ENCODE measurements at places on chromosomes 4 and X.
A peak's percentile ranks its signal among the peaks of the same experiment; 100 is the strongest.

GRCh38 chr4:167688660-167689142, 403.6 kb upstream of the ANXA10 start:
- DNase-seq, result no peak

GRCh38 chr4:88341227-88342192, 37.1 kb upstream of the HERC6 start:
- no peak for DNase-seq

GRCh38 chrX:130846746-130847145, 56.3 kb downstream of the ENOX2 start:
- DNase-seq, result no peak

DNA sequence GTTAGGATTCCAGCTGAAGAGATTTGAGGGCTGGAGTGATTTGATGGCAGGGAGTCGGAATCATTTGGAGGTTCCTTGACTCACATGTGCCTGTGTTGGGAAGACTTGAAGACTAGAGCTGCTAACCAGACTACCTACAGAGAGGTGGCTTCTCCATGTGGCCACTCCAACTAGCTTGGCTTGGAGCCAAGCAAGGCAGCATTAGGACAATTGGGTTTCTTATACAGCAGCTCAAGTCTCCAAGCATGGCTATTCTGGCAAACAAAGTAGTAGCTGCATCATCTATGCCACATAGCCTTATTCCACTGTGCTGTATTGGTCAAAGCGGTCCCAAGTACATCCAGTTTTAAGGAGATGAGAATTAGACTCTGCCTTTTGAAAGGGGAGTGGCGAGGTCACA, 171.7 kb upstream of the SLC4A4 start:
- no peak for DNase-seq

GRCh38 chr4:184215709-184216328, 1.9 kb downstream of the ENPP6 start:
- no peak for DNase-seq

DNA sequence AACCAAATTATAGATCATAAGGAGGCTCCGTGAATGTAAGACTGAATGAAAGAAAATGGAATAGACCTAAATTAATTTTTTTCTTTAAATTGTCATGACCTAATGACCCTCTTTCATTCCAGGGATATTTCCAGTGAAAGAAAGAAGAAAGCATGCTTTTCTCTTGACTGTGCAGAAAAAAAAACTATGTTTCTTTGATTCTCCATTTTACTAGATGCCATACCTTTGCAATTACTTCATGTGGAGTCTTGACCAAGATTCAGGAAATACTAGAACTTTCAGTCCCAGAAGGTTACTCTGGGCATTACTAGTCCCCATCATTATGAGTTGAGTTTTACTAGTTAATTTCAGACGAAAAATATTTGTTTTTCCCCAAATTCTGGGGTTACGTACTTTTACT, 6.4 kb upstream of the COMMD8 start:
- no peak for DNase-seq

GRCh38 chr4:88949605-88950004, 107.4 kb downstream of the FAM13A start:
- DNase-seq, result no peak

- DNase-seq, result no peak
Measured at GRCh38 chrX:130118441-130119311, 8.4 kb upstream of the ELF4 start.

DNA sequence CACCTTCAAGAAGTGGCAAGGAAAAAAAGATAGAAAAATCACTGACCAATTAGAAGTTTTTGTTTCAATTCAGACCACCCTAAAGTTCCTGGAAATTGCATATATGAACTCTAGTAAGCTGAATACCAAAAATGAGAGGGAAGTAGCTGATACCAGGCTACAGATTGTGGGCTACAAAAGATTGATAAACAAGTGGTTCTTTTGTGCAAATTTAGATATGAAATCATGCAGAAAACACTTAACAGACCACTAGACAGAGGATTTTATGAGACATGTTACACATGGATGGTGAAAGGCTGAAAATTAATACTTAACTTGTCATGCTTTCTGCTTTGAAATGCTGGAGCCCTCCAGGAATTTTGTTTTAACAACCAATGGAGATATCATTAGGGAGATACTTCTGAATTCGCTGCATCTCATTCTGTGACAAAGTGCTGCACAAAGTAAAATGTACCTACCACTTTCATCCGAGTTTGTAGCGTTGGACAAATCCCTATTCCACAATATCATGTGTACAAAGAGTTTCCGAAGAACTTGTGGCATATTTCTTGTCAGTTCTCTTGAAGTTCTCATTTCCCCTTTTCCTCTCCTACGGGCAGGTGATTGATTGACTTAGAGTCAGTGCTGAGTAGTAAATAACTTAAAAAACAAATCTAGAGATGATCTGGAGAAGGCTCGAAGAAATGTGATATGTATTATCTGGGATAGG, 235.0 kb downstream of the PALLD start:
- DNase-seq, result no peak

GRCh38 chr4:95343235-95343634, 205.5 kb downstream of the UNC5C start:
- DNase-seq, result no peak

GRCh38 chrX:49176421-49177326, 5.0 kb downstream of the PLP2 start:
- no peak for DNase-seq

DNA sequence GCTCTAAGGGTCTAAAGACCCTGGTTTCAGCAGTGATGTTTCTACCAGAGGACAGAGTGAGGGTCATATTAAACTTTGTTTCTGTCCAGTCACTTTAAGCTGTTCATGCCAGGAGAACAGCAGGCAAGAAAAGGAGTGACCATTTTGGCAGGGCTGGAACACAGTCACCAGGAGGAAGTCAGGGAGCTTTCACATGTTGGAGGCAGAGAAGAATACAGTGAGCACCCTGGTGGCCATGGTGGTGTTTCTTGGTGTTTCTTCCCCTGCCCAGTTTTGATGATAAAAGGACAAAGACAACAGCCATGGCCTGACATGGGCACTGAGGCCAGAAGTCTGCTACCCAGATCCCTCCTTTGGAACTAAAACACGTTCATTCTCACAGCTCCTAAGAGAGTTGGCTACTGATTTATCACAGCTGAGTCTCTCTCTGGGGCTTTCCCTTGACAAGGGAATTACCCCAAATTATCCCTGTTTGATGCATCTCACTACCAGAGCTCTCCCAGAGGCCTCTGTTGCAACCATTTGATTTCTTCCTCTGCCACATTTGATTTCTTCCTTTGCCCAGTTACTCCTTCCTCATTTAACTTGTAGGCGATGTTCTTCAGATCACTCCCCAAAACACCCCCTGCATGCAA, 106.4 kb upstream of the NWD2 start:
- DNase-seq, result no peak

DNA sequence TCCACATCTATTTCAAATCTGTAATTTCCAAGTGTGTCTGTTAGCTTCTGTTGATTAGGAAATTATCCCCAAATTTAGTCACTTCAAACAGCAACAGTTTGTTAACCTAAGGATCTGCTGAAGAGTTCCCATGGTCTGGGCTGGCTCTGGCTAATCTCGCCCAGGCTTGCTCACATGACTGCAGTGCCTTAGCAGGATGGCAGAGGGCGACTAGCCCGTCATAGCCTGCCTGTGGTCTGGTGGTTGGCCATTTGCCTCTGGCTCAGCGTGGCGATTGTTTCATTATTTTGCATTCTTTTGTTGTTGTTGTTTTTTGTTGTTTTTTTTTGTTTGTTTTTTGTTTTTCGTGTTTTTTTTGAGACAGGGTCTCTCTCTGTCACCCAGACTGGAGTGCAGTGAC, 264.0 kb downstream of the TRIML1 start:
- DNase-seq, result no peak

- DNase-seq, result no peak
Measured at GRCh38 chr4:107131295-107131694, 95.2 kb upstream of the DKK2 start.

DNA sequence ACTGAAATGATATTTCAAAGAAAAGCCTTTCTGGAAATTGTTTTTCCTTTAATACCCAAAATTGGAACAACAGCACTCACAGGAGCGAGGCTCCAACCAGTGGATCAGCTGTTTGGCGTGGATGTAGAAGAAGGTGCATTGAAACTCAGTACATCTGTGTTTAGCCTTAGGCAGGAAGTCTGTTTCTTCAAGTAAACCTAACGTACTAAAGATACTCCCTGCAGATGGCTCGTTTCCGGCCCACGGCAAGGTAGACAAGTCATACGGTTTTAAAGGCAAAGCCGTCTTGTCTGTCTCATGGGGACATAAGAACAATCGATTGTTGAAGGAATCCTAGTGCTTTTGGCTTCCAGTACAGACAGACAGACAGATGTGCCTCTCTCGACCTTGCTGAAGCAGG, 50.0 kb upstream of the CLCN4 start:
- peak; percentile 30 for DNase-seq

DNA sequence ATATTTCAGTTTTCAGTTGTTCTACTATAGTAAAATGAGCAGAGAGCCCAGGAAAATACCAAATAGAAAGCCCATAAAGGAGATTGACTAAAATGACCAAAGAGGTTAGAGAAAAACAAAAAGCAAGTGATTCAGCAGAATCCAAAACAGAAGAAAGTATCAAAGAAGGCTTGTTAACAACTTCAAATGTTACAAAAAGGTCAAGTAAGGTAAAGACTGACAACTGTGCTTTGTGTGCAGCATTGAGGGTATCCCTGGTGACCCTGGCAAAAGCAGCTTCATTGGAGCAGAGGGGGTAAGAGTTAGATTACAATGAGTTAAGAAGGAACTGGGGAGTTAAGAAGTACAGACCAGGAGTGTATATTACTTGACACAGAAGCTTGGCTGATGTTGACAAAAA, 317.9 kb downstream of the OPHN1 start:
- no peak for DNase-seq
